Stimulated activated CD4-positive, alpha-beta T cell treated with anti-CD3 and anti-CD28 coated beads, Interleukin-1b, Interleukin-23, amount 100 ng/mL, for 24 hours (primary cell): ENCODE measurements at places on chromosomes 5 and 9.

DNA sequence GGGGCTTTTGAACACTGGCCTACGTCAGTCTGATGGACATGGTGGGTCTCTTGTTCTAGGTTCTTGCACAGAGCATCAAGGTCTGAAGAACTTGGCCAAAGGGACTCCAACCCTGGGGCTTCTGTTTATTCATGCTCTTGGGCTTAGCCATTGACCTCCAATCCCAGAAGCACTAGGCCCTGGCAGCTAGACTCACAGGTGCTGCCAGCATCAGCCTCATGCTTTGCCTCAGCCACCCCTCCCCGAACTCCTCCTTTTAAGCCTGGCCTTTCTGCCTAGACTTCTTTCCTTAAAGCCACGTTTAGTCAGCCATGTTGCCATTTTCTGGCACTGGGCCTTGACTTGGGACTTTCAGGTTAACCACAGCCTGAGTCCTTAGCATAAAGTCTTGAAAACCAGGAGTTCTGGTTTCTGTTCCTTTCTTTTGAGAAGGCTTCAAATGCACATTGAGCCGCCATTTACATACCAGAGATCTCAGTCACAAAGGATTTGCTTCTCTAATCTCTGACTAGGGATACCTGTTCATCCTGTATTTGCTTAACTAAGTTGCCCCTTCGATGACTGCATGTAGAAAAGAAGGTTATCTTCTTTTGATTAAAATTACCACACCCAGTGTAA is 54.7 kb downstream of the ANGPTL2 start:
- no peak for DNase-seq

DNA sequence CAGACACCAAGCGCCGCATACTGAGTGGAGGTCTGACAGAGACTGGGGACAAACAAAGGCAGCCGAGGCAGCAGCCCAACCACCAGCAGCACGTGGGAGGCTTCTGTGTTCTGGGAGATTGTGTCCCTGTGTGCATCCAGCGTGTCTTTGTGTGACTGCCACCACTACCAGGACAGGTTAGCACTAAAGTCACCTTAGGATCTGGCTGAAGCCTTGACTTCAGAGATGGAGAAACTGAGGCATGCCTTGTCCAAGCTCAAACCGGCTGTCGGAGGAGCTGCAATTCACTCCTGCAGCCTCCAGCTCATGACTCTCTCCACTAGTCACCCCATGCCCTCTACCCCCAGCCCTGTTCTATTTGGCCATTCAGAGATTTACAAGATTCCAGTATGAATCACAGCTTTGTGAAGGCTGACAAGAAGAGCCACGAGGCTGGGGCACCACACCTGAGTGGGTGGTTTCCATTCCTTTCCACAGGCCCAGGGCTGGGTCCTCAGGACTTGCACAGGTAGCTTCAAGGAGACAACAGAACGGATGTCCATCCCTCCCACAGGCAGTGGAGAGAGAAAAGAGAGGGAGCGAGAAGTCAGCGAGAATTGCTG is 69.3 kb downstream of the SHB start:
- DNase-seq = no peak

DNA sequence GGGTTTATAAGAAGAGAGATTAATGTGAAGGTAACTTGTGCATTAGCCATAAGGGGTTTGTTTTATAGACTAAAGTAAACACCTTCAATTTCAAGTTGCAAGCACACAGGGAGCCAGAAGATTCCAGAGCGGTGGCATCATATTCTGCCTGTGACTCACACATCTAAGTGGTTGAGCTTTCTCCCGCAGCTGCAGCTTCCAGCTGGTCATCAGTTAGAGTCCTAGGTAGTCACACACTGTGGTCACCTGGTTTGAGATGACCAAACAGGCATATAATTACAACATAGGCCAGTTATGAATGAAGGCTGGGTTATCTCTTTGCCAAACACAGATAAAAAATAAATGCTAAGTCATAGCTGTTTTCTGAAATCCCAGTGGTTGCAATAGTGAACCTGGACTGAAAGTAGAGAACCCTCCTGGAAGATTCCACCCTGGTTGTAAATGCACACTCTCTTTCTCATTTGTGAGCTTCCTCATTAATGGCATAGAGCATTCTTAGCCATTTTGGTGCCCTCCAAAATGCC is 171.3 kb downstream of the GDNF start:
- no peak for DNase-seq

DNA sequence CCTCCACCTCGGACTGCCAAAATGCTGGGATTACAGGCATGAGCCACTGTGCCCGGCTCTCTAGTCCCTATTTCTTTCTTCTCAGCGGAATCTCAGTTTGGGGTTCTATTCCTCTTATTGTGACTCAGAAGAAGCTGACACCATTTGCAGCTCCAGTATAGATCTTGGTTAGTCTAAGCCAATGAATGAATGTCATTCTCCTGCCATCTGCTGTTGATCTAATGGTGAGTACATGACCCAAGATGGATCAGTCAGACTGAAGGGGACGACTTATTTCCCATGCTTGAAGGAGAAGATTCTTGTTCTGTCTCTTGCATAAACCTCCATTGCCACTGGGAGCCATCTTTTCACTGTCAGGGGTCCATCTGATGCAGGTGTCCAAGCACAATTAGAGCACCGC is 76.0 kb upstream of the KLF9 start:
- DNase-seq = no peak

DNA sequence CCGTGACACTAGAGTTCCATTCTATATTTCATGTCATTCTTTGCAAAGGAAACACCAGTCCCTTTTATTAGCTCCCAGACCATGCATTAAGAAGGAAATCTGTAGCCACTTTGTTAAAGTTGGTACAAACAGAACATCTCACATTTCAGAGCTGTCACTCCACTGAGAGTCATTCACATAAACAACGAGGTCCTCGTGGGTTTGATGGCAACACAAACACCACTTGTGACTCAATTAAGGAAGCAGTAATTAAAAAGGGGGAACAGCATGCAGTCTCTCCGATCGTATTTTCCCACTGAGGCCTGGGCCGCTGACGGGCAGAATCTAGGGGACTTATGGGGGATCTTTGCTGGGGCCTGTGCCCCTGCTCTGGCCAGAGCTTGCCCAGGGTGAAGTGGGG is 94.2 kb upstream of the ZNF618 start:
- no peak for DNase-seq

GRCh38 chr5:149745-150485 is 41.4 kb upstream of the LRRC14B start:
- DNase-seq = no peak

DNA sequence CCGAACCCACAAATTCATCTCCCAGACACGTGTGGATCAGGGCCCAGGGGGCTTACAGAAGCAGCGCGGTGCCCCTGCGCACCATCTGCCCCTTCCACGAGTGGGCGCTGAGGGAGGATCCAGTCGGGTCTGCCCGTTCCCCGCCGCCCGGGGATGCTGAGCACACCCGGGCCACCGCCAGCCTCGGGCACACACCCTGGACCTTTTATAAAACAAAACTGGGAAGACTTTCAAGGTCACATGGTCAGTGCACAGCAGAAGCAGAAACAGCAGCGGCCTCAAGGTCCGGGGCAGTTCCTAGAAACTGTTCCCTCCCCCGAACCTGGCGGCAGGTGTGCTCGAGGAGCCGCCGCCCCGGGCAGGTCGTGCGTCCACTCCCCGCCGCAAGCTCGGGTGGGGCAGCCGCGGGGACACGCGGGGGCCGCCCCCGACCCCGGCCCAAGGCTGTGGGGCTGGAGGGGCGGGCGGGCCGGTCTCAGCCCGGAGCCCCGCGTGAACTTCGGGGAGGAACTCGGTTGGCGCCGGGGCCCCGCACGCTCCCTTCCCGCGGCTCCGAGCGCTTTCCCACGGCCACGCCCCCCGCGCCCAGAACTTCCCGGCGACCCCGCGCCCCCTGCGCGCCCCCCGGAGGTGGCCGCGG is 633 bp upstream of the PPP1R26 start:
- DNase-seq = no peak

DNA sequence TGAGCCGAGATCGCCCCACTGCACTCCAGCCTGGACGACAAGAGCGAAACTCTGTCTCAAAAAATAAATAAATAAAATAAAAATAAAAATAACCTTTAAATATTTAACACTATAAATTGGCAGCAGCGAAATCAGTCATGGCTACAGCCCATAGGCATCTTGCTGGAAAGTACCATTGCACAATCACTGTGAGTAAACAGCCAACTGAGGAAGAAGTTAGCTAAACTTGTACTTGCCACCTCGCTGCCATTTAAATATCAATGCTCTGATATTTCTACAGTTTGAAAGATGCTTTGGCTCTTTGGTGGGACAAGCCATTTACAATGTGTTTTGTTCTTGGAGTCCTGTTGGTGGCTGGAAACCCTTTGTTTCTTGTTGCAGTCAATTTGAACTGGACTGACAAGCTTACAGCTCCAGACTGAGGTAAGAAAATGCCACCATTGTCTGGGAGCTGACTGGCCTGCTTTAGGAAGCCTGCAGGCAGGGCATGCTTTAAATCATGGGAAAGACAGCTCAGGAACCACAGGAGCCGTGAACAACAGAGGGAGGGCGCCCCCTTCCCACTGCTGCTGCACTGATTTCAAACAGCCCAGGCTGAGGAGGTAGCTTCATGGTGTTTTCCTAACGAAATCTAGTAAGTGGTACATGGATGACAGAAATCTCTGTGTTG is 322.8 kb upstream of the RFX3 start:
- no peak for DNase-seq

DNA sequence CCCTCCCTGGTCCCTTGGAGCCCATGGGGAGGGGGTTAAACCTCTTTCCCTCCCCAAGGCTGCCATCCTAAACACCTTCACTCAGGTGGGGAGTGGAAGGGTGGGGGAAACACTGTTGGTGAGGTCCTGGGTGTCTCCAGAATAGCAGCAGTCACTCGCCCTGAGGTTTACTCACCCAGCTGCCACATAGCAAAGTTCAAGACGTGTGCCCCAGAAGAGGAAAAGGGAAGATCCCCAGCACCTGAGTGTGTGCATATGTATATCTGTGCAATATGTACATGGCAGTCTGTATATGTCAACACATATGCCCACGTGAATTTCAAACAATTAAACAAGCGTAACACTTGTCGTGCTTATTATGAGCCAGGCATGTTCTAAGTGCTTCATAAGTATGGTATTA is 31.3 kb upstream of the SMU1 start:
- DNase-seq = no peak

- no peak for DNase-seq
These were observed 110.7 kb downstream of the NR6A1 start for GRCh38 chr9:124660341-124660801.

GRCh38 chr5:147369742-147370374 is 135.0 kb downstream of the STK32A start:
- no peak for DNase-seq

GRCh38 chr5:18281947-18282581 is 647.8 kb downstream of the TAF11L14 start:
- DNase-seq = no peak

DNA sequence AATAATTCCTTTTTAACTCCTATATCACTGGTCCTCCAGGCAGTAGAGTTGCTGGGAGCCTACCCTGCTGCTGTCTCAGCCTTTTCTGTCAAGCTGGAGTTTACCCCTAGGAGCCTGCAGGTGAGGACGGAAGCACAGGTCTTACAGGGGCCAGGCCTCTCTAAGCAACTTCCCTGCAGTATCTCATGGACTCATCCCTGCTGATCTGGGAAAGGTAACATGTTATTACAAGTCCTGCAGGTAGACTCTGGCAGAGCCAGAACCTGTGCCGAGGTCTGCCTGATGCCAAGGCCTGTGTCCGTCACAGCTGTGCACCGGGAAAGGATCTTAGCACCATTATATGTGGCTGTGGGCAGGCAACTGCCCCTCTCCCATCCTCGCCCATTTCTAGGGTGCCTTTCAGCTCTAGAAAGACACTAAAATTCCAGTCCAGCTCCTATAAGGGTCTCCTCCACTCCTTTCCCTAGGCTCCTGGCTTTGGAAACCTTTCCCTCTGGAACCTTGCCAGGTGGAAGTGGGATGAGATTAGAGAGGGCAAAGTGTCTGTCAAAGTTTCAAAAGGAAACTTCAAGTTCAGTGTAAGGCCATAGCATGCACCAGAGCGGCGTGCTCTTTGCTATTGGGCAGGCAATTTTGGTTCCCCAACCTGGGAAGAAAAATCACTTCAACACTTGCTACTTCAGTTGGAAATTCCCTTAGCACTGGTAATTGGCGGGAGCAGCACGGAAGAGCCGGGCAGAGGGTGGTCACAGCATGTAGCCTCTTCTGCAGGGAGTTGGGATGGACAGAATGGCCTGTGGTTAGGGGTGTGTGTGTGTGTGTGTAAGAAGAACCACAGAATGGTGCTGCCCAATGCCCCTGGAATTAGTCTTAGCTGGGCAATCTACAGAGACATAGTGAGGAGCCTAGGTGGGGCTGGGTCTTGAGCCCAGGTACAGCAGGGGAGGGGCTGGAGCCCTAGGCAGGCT is 17.5 kb downstream of the TMEM171 start:
- DNase-seq = no peak

GRCh38 chr5:132238169-132238744 is 10.6 kb upstream of the P4HA2 start:
- peak; percentile 72 for DNase-seq

- DNase-seq = no peak
These were observed 49.5 kb upstream of the SARDH start for GRCh38 chr9:133787754-133788025.

GRCh38 chr5:132378580-132378979 is 9.1 kb downstream of the SLC22A5 start:
- no peak for DNase-seq

DNA sequence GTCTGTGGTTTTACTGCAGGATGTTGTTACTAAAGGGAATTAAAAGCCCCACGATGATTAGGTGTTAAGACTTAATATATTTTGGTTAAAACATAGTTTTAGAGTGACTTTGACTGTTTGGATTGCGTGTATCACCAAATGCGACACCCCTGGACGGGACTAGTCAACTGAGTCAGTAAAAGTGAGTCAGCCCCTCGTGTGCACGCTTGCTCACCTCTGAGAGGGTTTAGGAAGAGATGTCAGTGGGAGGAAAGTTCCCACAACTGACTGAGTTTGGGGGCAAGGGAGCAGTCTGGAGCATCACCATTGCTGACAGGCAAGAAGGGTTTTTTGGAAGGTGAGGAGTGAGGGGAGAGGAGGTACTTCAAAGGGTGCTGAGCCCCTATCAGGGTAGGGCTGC is 14.4 kb upstream of the DMRT3 start:
- DNase-seq = no peak

- DNase-seq = no peak
These were observed 14.7 kb upstream of the NINJ1 start for GRCh38 chr9:93148721-93149120.

GRCh38 chr5:80698369-80698768 is 43.6 kb upstream of the DHFR start:
- no peak for DNase-seq

DNA sequence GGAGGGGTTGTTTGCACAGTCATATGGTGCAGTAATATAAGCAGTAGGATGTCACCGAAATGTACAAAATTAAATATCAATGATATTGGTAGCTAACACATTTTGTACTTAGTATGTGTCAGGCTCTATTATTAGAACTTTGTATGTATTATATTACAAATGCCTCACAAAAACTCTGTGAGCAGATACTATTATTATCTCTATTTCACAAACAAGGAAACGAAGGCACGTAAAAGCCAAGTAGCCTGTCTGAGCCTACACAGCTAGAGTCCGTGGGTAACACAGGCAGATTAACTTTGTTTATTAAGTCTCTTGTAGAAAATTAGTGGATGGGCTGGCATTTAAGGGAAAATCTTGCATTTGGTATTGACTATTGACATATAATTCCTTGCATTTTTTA is 284.3 kb upstream of the DAB2 start:
- no peak for DNase-seq
